ENCODE measurements at places on chromosomes 1 and 21.
A peak's percentile ranks its signal among the peaks of the same experiment; 100 is the strongest.

GRCh38 chr1:58543260-58543659 is 3.3 kb downstream of the OMA1 start:
- no peak for DNase-seq

GRCh38 chr21:36584980-36585940 is 105.3 kb upstream of the CLDN14 start:
- no peak for DNase-seq

- DNase-seq = no peak
These were observed 269.3 kb upstream of the LYPLAL1 start for GRCh38 chr1:218904416-218904815.

DNA sequence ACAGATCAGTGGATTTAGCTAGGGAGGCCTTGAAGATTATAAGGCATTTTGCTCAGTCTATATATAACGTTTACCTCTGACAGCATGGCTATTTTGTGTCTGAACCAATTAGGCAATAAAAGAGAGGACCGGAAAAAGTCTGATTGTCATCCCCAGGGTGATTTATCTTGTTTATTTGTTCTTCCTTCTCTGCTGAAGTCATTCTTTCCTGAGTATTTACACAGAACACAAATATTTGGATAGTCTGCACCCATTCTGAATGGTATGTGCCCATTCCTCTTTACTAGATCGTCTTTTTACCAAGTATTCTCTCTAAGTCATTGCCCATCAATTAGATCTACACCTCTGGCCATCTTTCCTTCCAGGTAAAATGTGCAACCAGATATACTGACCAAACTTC is 1602.9 kb downstream of the KCNT2 start:
- no peak for DNase-seq

GRCh38 chr1:32179443-32180185 is at the start of gene TXLNA:
TSS of gene TXLNA (plus strand) at chr1:32179675. CDS start at chr1:32180346, 671 bp downstream.
- peak; percentile 81 for DNase-seq

- no peak for DNase-seq
These were observed 6.7 kb upstream of the ARF1 start for GRCh38 chr1:228075801-228076271.

- DNase-seq = no peak
These were observed 56.4 kb downstream of the AHCTF1 start for GRCh38 chr1:246875041-246876026.

DNA sequence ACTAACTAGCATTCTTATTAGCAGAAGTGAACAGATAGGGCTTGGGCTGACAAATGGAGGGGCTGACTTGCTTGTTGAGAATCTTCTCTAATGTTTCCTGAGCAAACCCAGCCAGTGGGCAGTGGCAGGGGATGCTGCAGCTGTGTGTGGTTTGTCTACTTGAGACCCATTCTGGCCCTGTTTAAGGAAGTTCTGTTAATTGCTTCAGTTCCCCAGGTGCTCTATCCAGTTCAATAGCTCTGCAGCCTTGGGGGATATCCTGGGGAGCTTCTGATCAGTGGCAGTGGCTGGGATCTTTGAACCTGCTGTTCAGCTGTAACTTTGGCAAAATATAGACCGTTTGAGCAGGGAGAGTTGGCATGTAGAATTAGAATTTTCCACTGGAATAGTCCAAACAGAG is 137.4 kb downstream of the ZNF326 start:
- no peak for DNase-seq

- no peak for DNase-seq
These were observed 7.9 kb downstream of the TFAP2E start for GRCh38 chr1:35580949-35581388.

- no peak for DNase-seq
These were observed 11.7 kb downstream of the ATF3 start for GRCh38 chr1:212620293-212620692.

GRCh38 chr21:35470522-35470921 is 421.4 kb upstream of the RUNX1 start:
- no peak for DNase-seq

DNA sequence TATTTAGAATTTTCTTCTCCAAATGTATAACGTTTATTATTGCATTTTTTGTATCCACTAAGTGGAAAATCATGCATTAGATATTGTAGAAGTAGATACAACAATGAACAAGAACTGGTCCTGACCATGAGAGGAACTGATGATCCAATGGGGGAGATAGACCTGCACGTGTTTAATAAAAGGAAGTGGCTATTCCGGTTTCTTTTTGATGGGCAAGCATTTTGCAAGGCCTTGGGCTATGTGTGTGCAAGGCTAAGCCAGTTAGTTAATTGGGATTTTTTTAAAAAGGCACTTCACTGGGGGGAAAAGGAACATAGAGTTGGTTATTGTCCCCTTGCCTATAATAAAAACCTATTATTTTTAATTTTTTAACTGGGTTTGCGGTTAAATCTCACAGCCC is 961 bp upstream of the VCAM1 start:
- DNase-seq = no peak

DNA sequence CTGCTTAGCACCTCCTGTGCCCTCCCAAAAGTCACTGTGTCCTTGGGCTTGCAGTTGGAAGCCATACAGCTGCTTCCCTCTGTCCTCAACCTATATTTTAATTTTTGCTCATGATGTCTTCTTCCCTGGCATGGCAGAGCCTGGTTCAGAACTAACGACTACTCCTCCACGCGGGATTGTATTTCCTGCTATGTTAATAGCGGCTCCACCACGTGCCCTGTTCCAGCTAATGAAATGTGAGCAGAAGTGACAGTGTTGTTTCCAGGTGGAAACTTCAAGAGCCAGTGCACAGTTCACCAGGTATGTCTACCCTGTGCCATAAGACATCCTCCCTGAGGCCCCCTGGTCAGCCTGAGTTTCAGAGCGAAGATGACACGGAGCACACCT is 52.1 kb downstream of the DHRS3 start:
- DNase-seq = no peak

DNA sequence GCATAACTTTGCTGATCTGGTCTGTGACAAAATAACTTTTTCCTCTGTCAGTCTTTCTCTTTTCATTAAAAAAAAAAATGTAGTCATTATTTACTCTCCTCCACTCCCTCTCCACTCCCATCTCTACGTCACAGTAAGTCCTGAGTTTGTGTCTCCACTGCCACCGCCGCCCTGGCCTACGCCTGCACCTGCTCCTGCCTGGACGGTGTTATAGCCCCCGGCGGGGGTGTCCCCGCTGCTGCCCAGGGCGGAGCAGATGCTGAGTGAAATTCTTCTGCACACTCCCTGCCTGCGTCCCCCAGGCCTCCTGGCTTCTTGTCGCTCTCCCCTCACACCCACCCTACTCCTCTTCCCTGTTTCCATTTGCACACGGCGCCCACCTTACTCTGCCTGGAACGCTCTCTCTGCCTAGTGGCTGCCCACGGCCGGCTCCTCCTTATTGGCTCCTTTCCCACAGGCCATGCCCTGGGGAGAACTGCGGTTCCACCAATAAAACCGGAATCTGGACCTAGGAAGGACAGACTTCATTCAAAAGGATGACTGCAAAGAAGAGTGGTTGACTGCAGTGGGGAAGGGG is 55.2 kb upstream of the C1orf174 start:
- DNase-seq = no peak

DNA sequence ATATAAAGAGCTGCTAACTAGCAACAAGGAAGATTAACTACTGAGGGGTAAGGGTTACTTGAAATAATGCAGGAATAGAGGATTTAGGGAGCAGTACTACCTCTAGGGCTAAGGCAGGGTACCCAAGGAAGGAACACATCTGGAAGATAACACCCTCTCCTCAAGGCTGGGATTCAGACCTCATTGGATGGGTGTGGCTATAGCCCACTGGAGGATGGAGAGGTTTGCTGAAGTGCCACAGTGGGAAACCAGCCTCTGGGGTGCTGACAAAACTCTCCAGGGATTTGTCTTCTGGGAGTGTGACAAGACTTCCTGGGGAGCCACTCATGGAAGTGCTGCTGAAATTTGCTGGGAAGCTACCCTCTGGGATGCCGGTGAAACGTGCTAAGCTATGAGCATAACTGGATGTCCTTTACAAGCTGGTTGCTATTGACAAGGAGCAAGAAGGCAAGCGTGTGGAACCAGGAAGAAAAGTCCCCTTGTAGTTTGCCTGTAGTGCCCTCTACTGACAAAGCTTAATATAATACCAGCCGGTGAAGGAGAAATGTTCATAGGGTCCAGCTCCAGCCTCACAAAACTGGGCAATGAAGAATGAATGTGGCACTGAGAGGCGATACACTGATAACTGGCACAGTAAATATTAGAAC is 122.8 kb upstream of the USP24 start:
- no peak for DNase-seq

DNA sequence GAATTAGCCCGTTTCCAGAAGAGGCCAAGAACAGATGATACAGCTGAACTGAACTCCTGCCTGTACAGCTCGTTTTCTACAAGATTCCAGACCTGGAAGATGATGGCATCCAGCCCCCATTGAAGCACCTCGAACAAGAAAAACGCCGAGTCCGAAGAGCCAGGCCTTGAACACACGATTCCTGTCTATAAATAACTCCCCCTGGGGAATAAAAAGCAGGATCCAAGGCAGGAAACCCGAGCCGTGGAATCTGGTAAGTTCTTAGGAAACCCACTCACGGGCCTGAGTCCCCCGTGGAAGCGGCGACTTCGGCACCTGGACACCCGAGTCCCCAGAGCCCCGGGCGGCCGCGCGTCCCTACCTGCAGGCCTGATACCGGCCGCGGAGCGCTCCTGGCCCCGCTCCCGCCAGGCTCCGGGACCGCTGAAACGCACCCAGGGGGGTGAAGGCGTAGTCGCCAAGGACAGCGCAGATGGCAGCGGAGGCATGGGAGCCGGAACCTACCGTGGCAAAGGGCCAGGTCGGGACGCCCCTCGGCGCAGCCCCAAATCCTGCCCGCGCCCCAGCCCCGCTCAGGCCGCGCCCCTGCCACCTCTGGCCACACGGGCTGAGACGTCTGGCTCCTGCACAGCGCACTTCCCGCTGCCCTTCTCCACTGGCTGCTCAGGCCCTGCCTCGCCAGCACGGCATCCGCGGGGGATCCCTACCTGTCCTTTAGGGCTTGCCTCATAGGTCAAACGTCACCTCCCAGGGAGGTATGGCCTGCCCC is 14.0 kb upstream of the HLCS start:
- DNase-seq = no peak

DNA sequence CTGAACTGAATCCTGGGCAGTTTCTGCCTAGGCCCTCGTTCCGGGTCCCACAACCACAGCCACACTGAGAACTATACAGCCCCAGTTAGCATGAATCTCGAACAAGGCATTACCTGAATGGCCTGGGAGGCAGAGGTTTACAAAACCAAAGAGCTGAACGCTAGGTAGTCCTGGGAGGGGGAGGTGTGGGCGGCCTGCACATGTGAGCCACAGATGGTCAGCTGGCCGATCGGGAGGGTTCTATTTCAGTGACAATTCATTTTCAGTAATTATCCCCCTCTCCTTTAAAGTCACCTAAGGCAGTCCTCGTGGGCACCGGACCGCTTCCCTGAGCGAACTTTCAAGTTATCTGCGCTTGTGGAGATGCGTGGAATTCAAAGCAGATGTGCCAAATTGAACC is 111.9 kb downstream of the GLIS1 start:
- no peak for DNase-seq

DNA sequence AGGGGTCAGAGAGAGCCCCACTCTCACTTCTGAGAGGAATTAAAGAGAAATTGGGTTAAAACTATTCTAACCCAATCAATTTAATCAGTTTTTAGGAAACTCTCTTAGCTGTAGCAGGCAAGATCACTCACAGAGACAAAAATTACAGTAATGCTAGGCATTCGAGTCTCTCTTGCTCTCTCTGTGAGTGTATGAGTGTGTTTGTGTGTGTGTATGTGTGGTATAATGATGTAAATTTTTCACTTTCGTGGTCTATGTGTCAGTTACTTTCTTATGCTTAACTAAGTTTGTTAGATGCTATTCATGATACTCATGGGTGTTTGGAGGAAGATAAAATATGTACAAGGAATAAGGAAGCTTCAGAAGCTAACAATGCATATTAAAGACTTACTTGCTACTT is 131.3 kb downstream of the FASLG start:
- DNase-seq = no peak

GRCh38 chr1:175195281-175195680 is 2.7 kb upstream of the KIAA0040 start:
- no peak for DNase-seq

DNA sequence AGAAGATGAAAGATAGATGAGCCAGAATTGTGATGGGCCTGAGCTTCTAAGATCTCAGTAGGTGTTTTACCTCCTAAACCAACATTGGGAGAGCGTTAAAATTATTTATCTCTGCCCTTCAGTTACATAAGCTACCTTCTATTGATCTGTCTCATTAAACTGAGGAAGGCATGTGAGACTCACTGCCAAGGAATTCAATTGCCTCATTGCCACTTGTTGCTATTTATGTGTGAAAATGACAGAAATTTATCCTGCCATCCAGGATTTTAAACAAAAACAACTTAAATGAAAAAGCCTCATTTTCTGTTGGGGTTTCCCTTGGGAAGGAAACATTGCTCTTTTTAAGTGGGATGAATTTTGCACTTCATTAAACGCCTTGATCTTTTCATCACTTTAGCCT is 78.7 kb upstream of the RUNX1 start:
- DNase-seq = no peak

DNA sequence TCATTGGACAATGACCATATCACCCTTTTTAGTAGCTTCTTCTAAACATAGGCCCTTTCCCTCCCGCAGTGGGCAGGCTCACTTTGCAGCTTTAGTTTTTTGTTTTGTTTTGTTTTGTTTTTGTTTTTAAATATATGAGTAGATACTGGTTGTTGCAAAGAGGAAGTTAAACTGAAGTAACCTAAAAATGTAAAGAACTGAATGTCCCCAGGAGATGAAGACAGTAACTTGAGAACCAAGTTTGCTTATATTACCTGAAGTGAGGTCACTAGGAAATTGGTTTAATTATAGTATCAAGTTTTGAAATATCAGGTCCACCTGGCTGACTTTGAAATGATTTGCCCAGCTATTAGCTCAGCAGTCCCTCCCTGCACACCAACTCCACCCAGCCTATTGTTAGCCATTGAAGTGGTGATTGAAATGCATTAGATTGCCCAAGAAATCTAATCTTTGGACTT is 18.2 kb downstream of the SMAP2 start:
- no peak for DNase-seq

GRCh38 chr1:205943245-205943644 is at the start of gene SLC26A9:
TSS of gene SLC26A9 (minus strand) at chr1:205943456. CDS start at chr1:205935820, 7,636 bp downstream.
- no peak for DNase-seq

- DNase-seq = no peak
These were observed 69.5 kb downstream of the EDEM3 start for GRCh38 chr1:184685116-184685515.

GRCh38 chr1:9850442-9851162 is 26.8 kb upstream of the CLSTN1 start:
- no peak for DNase-seq
